Urothelium cell line (cell line): ENCODE measurements at places on chromosomes 2 and 18.

DNA sequence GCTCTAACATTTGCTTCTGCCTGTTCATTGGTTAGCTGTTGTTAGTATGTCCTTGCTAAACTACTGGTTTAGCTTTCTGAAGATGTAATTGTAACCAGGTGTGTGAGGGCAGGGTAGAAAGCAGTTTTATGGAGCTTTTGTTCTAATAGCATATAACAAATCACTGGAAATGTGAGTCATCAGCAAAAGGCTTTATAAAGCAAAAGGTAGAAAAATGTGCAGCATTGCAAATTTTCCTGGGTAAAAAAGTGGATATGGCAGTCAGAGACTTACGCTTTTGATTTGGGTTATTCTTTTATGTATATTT is 85.3 kb downstream of the ZNF407 start:
- DNase-seq = no peak

DNA sequence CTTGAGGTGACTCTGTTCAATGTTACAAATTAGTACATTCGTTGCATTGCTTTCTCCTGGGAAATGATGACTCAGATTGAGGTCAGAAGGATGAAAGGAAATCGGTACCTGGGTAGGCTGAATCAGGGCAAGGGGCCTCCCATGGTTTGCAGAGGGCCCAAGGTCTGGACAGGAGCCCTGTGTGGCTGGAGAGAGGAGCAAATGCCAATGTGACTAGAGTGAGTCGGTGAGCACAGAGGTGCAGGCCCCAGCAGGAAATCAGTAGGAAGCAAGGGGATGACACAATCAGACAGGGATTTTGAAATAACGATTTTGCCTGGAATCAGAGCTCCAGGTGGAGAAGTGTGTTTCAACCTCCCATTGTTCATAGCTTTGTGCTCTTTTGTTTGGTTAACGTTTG is 118.9 kb downstream of the CCDC102B start:
- peak; percentile 16 for DNase-seq

- DNase-seq = no peak
These were observed 28.8 kb upstream of the SULT1C4 start for GRCh38 chr2:108348816-108349570.

DNA sequence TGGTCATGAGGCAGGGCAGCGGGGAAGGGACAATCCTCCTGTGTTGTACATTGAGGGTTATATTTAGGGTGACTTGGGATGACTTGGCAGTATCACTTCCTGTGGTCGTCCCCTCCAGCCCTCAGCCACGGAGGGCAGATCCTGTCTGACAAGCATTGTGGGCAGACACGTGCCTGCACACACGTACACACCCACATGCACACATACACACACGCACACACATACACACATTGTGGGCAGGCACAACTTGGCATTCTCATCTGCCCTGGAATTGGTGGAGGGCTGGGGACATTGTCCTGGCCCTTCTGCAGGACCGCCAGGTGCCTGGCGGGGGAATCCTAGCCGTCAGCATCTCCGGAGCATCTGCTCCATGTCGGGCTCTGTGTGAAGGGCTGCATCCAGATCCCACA is 47.6 kb downstream of the ODC1 start:
- no peak for DNase-seq

- DNase-seq = peak; percentile 31
These were observed 145.2 kb downstream of the RAD51AP2 start for GRCh38 chr2:17373041-17373440.

GRCh38 chr18:47403317-47403716 is 151.9 kb upstream of the SKOR2 start:
- DNase-seq = no peak

DNA sequence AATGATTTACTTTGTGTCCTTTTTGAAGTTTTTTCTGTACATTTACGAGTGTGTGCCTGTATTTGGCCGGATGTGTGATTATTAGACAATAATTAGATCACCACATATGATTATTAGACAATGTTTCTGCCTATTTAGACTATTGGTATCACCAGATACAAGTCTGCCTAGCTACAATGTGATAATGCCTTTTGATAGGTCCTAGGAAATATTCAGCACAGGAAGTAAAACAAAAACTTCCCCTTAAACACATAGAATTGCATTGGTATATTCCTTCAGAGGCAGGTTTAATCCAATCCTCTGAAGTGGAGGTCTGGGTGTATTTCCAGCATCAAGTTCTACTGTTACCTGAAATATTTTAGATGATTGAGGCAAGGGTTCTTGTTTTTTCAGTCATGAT is 275.1 kb downstream of the TGIF1 start:
- DNase-seq = no peak

DNA sequence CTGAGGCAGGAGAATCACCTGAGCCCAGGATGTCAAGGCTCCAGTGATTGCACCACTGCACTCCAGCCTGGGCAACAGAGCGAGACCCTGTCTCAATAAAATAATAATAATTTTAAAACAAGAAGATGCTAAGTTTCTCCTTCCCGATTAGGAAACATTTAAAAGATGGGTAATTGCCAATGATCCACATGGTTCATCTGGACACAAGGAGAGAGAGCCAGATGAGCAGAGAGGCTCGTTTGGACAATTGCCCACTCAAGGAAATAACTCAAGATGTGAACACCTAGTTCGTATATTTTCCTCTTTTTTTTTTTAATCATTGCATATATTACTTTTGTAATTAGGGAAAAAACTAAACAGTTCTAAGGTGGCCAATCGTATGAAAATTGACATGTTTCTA is 3.6 kb upstream of the ACTG2 start:
- no peak for DNase-seq

DNA sequence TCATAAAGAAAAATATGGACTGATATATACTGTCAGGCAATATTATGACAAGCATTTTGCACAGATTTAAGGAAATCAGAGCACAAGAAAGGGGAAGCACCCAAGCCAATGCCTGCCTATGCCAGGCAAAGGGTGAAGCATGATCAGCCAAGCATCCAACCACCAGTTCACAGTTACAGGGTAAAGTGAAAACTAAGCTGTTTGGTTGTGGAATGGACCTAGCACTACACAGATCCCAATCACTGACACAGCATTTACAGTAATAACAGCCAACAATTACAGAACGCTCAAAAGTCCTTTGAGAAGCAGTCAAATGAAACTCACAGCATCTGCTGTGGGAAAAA is 90.3 kb downstream of the SP3 start:
- no peak for DNase-seq

GRCh38 chr2:152415231-152415642 is 80.3 kb downstream of the FMNL2 start:
- peak; percentile 34 for DNase-seq

DNA sequence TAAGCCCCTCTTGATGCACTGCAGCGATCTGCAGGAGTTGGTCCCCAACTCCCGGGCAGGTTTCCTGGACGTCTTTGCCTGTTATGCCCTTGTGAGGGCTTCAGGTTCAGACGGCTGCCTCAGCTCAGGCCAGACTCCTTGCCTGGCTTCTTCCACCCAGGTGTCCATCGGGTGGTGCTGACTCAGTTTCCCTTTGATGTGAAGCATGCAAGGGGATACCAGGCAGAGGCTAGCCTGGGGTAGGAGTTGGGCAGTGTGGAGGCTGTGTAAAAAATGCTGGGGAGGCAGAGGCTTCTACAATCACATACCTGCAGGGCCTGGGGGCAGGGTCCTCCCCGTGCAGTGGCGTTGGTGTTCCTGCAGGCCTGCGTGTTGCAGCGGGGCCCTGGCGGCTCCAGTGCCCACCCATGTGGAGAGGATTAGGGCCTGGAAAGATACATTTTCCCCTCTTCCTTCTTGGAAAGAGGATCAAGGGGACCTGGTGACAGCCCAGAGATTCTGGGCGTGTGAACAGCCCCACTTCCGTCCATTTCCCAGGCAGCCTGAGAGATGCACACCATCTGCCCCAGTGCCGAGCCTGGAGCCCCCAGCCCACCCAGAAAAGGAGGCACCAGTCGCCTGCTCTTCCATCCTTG is 338.3 kb downstream of the DYSF start:
- DNase-seq = no peak

DNA sequence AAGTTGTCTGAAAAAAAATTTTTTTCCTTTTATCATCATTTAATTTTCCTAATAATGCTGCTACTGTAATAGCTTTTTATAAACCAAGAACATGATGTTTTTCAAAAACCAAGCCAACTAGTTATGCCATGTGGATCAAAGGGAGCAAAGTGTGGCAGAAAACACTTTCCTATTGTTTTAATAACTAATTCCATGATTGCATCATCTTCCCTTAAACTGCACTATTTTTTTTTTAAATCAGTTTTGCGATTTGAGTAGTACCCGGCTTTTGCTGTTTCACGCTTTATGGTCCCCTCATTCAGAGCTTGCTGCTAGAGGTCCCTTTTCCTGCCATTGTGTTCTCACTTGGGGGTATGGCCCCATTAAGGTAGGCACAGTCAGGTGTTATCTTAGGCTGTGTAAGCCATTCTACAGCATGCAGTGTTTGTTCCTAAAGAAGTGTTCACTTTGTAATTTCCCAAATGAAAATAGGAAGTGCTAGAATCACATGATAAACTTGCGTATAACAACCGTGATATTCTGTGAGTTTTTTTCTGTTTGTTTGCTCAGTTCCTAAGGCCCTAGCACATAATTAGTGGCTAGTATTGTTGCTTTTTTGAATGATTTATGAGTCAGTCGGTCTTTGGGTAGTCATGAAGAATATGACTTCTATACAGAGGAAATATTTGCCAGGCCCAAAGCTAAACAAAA is 225.8 kb downstream of the PTGR3 start:
- DNase-seq = no peak

GRCh38 chr18:22465859-22466457 is 48.2 kb upstream of the CTAGE1 start:
- DNase-seq = peak; percentile 94

GRCh38 chr2:217735899-217736298 is 266.9 kb downstream of the TNS1 start:
- DNase-seq = no peak

- no peak for DNase-seq
These were observed 416.1 kb downstream of the LPIN1 start for GRCh38 chr2:12162269-12163247.

DNA sequence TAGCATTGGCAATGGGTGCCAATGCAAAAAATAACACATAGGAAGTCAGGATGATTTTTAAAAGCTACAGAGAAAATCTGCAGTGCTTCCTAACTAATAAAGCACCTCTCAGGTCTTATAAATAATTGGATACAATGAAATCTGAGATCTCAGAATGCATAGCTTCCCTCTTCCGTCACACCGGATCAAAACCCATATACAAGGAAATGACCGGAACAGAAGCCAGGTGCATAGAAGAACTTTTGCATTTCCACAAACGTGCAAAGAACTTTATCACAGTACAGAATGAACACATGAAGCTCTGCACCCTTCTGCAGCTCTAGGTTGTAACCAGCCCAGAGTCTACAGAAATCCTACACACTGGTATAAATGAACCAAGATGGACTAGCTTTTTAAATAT is 145.4 kb downstream of the TCF4 start:
- no peak for DNase-seq

- DNase-seq = no peak
These were observed 11.7 kb upstream of the ACTR2 start for GRCh38 chr2:65215946-65216345.

DNA sequence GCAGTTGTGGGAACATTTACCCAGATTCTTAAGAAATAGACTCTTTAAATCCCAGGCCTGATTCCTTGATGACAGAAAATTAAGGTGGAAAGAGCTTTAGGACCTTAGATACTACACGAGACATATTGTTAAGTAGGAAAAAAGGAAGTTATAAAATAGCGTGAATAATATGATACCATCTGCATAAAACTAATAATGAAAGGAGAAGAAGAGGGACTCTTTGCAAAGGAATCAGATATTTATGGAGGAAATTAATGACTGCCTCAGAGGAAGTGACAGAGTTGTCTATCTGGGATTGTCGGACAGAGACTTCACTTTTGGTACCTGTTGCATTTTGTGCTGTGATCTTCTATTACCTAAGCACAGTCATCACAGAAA is 20.8 kb downstream of the APCDD1 start:
- DNase-seq = no peak

DNA sequence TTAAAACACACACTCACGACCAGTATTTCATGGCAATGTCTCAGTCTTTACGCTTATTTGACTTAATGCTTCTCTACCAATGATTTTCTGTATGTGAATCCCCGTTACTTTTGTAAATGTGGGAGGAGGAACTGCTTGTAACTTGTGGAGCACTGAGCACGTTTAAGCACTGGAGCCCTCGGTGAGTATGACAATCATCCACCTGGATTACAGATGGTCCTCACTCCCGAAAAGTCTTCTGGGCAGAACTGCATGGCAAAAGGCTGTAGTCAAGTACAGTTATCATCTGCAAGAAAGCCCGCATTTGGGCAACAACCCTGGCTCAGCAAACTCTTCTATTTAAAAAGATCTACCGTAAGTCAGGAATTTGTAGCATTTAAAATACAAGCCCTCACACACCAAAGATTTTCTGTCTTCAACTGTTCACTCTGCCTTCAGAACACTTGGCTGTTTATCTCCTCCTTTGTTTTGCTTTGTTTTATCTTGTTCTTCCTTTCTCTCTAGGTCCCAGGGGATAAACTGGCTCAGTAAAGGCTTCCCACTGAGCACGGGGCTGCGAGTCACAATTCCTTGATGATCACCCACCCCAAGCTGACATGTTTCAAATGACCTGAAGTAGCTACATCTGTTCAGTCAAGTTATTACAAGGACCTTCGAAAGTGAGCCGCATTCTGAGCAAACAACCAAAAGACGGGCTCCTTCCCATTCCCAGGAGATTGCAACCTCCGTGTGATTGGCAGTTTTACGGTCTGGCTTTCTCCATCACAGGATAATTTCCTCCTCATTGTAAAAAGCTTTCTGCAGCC is 102.2 kb downstream of the DLGAP1 start:
- DNase-seq = no peak

- no peak for DNase-seq
These were observed 75.2 kb upstream of the TSPYL6 start for GRCh38 chr2:54330926-54331835.

- DNase-seq = no peak
These were observed 82.7 kb downstream of the FAM168B start for GRCh38 chr2:131010566-131010965.

DNA sequence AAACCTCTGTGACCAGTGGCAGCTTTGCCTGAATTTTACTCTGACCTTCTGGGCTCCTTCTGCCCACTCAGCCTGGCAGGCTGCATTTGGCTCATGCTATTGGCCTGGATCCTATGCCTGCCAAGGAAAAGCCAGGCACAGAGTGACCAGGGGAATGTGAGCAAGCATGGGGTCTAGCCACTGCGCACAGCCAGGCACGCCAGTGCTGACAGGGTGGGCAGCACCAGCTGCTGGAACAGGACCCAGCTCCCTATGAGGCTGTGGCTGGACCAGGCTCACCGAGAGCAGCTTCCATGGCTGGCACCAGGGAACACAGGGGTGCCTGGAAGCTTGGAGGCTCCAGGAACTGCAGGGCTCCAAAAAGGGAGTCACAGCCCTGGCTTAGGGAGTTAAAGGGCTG is 311.5 kb upstream of the SYT4 start:
- DNase-seq = no peak

GRCh38 chr2:12663306-12664037 is 53.3 kb upstream of the TRIB2 start:
- no peak for DNase-seq

- no peak for DNase-seq
These were observed 12.1 kb downstream of the EPAS1 start for GRCh38 chr2:46309052-46309953.
